ENCODE measurements at places on chromosomes 6 and 20. TPM values are rescaled to one million over a fixed set of nuclear protein-coding genes. Genes with fewer than 3 reads are reported as not detected.

GRCh38 chr20:49323622-49324238, 45.9 kb upstream of the ZNFX1 start:
- no peak overlapping the region for H3K4me3 ChIP-seq
- no peaks in the 10 kb centered on the region for H3K36me3 ChIP-seq
- no peak for DNase-seq

DNA sequence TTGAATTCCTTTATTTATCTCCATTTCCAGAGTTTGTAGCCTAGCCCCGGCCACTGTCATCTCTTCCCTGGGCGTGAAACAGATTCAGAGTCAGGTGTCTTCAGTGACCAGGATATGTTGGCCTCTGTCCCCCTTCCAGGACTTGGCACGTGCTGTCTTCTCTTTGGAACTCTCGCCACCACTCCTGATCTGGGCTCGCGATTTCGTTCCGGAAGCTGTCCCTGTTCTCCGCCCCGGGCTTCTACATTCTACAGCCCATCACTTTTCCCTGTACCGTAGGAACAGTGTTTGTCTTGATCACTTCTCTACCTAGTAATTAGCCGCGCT, 739 bp downstream of the GSS start:
- peak overlapping the region; percentile 89 for H3K27ac ChIP-seq
- H3K4me1 ChIP-seq = peaks cover 53% of the 10 kb centered on the region
- no peaks in the 10 kb centered on the region for H3K27me3 ChIP-seq
- peak overlapping the region; percentile 60 for H3K4me3 ChIP-seq

DNA sequence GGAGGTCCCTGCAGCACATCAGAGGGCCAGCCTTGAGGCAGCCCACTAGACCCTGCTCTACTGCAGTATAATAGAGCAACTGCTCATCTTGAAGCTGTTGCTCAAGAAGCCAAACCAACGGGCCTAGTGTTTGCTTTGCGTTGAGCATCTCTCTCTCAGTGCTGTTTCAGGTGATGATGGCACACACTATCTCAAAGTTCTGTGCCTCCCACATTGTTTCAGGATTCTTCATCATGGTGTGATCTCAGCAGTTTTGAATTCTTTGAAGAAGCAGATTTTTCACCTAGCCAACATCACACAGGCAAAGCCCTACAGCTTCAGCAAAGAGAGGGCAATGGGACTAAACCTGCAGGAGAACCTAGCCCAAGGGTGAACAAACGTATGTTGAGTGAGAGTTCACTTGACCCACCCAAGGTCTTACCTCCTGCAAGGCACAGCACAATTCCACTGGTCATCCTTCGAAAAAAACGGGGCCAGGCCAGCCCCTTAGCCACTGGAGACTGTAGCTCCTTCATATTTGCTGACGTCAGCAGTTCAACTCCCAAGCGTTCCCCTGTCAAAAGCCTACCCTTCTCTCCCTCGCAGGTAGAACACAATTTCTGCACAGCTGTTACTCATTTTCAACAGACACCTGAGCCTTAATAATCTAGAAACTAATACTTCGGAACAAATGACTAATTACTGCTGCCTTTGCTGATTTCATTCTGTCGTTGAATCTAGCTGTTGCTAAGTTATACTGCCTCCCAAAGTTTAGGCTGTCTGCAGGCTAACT, 15.8 kb downstream of the MYB start:
- no peak overlapping the region for H3K4me3 ChIP-seq
- no peak overlapping the region for H3K27ac ChIP-seq
- no peaks in the 10 kb centered on the region for H3K36me3 ChIP-seq
- DNase-seq = no peak
- no peaks in the 10 kb centered on the region for H3K27me3 ChIP-seq
- no peaks in the 10 kb centered on the region for H3K4me1 ChIP-seq

DNA sequence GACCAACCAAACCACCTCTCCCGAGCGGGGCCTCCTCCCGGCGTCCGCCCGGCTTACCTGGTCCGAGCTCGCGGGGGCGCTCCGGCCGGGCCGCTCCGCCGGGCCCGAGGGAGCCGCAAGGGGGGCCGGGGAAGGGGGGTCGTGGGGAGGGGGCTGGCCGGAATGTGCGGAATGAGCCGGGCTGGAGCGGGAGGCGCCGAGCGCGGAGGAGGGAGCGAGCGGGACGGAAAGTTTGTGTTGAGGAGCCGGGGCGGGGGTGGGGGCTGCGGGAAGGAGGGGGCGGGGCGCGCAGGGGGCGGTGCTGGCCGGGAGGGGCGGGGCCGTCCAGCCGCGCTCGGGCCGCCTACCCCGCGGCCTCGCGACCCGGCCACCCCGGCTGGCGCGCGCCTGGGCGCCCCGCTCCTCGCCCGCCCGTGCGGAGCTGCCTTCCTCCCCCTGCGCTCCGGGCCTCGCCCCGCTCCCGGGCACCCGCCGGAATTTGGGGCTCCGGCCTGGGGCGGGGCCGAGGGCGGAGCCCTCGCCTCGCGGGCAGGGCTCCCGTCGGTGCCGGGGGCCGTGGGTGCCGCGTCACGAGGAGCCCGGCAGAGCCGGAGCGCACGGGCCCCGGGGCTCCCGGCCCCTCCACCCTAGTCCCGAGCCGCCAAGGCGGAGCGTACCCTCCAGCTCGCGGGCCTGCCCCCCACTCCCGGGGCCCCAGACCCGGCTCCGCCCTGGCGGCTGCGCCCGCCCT, at the start of gene TEAD3:
Gene TEAD3, minus strand, starts transcription at position 239 of the 730 bp plus-strand sequence.
- H3K4me3 ChIP-seq = peak within 1 kb of the TSS; percentile 83
- no peaks in the 10 kb centered on the region for H3K27me3 ChIP-seq
- H3K36me3 ChIP-seq = no peaks in the 10 kb centered on the region
- no peak for DNase-seq
- H3K27ac ChIP-seq = peak within 1 kb of the TSS; percentile 98
- H3K4me1 ChIP-seq = peaks cover 37% of the 10 kb centered on the region

DNA sequence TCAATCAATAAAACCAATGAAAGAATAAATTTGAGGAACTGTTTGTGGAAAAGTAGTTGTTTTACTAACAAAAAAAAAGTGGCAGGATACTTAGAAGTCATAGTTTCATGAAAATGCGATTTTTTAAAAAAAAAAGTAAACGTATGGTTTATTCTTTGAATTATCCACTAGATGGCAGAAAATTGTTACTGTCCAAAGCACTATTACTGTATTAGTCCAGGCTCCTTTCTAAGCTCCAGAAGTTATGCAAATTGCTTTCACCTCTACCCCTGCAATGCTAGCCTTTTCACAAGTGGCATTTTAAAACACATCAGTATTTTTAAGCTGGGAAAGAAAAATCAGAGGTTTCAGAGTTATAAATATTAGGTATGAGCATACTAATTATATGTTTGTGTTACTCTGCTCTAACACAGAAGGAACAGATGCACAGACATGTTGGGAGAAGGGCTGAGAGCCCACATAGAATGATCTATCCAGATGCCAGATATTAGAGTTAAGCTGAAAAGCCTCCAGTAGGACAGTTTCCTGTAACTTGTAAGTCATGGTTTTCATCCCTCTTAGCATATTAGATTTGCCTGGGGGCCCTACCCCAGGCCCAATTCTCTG, 63.9 kb downstream of the FHL5 start:
- no peak overlapping the region for H3K4me3 ChIP-seq
- H3K36me3 ChIP-seq = no peaks in the 10 kb centered on the region
- no peak for DNase-seq
- H3K4me1 ChIP-seq = no peaks in the 10 kb centered on the region

DNA sequence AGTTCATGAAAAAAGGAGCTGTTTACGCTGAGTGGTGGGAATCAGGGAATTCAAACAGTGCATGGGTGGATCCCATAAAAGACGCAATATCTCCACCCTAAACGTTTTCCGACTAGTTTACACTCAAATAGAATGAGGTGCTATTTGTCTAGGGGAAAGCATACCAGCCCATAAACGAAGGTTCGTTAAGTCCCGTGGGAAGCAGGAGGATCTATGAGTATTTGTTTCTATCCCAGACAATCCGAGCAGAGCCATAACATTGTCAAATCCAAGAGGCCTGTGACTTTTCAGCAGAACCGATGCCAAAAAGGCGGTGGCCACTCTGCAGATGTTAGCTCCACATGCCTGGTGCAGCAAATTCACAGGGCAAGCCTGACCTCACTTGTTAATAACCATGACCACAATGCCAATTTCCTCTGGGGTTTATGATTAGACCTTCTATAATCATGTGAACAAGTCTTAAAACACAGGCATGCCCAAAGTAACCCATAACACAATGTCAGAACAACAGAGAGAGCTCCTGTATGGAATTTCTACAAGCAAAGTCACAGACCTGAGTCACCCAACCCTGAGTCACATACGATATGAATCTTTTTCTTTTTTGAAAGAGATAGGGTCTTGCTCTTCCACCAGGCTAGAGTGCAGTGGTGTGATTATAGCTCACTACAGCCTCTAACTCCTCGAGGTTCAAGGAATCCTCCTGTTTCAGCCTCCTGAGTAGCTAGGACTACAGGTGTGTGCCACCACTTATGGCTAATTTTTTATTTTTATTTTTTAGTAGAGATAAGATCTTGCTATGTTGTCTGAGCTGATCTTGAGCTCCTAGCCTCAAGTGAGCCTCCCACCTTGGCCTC, 123.3 kb downstream of the KIF13A start:
- no peak for DNase-seq
- no peaks in the 10 kb centered on the region for H3K36me3 ChIP-seq
- no peaks in the 10 kb centered on the region for H3K27me3 ChIP-seq
- H3K4me1 ChIP-seq = peaks cover 36% of the 10 kb centered on the region

- no peaks in the 10 kb centered on the region for H3K36me3 ChIP-seq
- peaks cover 26% of the 10 kb centered on the region for H3K4me1 ChIP-seq
- no peak for DNase-seq
- no peak overlapping the region for H3K27ac ChIP-seq
Measured at GRCh38 chr6:36912586-36912985, 26.8 kb downstream of the C6orf89 start.

- no peaks in the 10 kb centered on the region for H3K27me3 ChIP-seq
- no peaks in the 10 kb centered on the region for H3K36me3 ChIP-seq
- H3K4me3 ChIP-seq = no peak overlapping the region
- no peak for DNase-seq
Measured at GRCh38 chr6:72702421-72702820, 80.6 kb downstream of the KCNQ5 start.

DNA sequence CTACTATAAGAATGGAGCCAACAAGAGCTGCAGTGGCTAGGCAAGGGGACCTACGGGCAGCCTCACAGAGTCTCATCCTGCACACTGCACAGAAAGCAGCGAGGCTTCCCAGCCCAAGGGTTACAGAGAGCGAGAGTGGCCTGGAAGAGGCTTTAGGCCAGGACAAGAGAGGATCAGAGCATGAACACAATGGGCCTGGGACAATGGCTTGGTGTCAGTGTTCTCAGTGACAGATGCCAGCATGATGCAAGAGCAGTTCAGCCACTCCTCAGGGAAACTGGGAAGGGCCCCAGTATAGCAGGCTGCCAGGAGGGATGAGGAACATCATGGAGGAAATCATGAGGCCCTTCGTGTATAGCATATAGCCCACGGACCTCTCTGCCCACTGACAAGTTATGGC, 108.0 kb downstream of the NUS1 start:
- no peak for DNase-seq
- no peaks in the 10 kb centered on the region for H3K36me3 ChIP-seq
- no peak overlapping the region for H3K4me3 ChIP-seq
- no peaks in the 10 kb centered on the region for H3K4me1 ChIP-seq
- H3K27me3 ChIP-seq = no peaks in the 10 kb centered on the region

- H3K27ac ChIP-seq = no peak overlapping the region
- no peak overlapping the region for H3K4me3 ChIP-seq
- no peaks in the 10 kb centered on the region for H3K27me3 ChIP-seq
- H3K4me1 ChIP-seq = no peaks in the 10 kb centered on the region
- H3K36me3 ChIP-seq = no peaks in the 10 kb centered on the region
Measured at GRCh38 chr6:163888030-163888819, 473.7 kb downstream of the QKI start.

DNA sequence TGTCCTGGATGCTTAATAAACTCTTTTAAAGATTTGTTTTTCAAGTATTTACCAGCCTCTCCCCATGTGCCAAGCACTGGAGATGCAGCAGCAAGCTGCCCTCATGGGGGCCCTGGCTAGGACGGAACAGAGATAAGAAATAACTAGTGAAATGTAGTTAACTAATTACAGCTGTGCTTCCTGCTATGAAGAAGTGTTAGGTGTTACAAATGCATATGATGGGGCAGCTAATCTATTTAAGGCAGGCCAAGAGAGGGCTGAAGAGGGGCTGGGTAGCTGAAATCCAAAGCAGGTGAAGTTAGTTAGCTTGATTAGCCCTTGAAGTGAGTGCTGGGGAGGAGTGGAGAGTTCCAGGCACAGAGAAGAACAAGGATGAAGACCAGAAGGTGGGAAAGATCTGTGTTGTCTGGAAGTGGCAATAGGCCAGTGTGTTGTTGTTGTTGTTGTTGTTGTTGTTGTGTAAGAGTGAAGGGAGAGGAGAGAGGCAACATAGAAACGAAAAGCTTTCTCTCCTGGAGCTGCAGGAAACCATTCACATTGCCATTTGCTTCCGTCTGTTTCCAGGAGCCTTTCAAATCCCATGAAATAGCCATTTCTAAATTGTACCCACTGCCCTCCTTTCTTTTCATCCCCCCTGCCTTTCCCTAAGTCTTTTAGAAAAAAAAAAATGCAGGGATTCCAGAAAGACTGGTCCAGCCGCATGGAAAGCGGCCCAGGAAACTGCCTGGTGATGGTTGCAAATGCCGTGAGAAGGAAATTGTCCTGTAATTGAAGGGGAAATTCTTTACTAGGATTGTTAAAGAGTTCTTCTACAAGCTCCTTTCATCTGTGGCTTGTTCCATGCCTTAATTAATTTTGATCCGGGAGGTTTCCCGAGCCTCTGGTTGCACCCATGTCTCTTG, 119.6 kb downstream of the TFAP2C start:
- no peak overlapping the region for H3K27ac ChIP-seq
- H3K4me1 ChIP-seq = peaks cover 16% of the 10 kb centered on the region
- no peak overlapping the region for H3K4me3 ChIP-seq
- no peaks in the 10 kb centered on the region for H3K27me3 ChIP-seq
- no peaks in the 10 kb centered on the region for H3K36me3 ChIP-seq
- no peak for DNase-seq

- H3K4me3 ChIP-seq = no peak overlapping the region
- H3K27me3 ChIP-seq = no peaks in the 10 kb centered on the region
- H3K27ac ChIP-seq = peak overlapping the region; percentile 55
- no peaks in the 10 kb centered on the region for H3K36me3 ChIP-seq
- DNase-seq = no peak
- no peaks in the 10 kb centered on the region for H3K4me1 ChIP-seq
Measured at GRCh38 chr6:112183271-112183671, 71.1 kb downstream of the LAMA4 start.

DNA sequence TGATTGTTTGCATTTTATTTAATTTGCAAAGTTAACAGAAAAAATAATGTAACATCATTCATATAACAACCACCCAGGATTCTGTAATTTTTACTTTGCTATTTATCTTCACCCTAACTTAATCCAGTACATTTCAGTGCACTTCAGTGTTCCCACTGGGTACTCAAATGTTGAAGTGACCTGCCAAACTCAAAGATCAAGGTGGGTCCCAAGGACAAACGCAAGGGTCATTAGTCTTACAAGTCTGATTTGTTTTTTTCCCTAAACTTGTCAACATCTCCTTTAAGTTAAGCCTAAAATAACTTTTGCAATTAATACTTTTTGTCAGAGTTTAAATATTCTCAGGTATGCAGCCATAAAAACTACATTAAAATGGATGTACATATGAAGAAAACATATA, 53.0 kb downstream of the MOXD1 start:
- no peak overlapping the region for H3K27ac ChIP-seq
- no peak overlapping the region for H3K4me3 ChIP-seq

GRCh38 chr20:36396340-36396739, 90.2 kb downstream of the DLGAP4 start:
- no peak overlapping the region for H3K4me3 ChIP-seq
- H3K27ac ChIP-seq = no peak overlapping the region
- H3K4me1 ChIP-seq = no peaks in the 10 kb centered on the region
- DNase-seq = no peak

Gene RBCK1
- 76.3 TPM for total RNA-seq

Gene TCP11
- not detected for total RNA-seq

Gene PCSK2
- 0.18 TPM for total RNA-seq

Gene KCNS1
- 0.22 TPM for total RNA-seq

Gene SEL1L2
- not detected for total RNA-seq

Gene RAD21L1
- total RNA-seq = not detected

Gene OPN5
- total RNA-seq = not detected

Gene SPATA25
- 1.3 TPM for total RNA-seq

Gene CFAP61
- 0.38 TPM for total RNA-seq

All from esophagus squamous epithelium (tissue), 5 donors.